NCI-H1694 treated with DMSO at 0.1 percent for 48 hours (cell line): ENCODE measurements at places on chromosomes 3 and 15.

DNA sequence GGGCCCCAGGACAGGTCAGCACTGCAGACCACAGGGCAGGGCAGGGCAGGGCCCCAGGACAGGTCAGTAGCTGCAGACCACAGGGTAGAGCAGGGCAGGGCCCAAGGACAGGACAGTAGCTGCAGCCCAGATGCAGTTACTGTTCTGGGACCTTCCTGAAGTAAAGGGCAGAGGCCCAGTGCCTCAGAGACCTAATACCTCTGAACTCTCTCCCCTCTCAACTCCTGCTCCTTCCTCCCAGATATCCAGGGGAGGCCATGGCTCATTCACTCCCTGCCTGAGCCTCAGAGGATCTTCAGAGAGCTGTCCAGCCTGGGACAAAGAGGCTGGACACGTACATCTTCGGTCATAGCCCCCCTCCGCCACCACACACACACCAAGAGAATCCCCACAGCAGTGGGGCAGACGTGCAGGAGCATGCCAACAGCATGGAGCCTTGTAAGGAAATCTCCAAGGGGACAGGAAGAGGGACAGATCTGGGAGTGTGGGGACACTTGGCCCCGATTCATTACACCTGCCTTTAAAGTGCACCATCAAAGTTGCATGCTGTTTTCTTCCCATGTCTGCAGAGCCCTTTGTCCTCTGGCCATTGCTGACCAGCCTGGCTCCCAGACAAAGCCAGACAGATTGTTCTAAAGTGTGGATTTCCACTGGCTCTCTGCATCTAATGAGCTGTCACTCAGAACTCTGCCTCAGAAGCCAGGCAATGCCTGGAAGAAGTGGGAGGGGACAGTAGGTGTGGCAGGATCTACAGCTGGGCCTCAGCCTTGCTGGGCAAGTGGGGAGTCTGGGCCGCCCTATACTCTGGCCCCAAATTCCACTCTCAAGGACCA, 24.2 kb upstream of the BUB1B start:
- DNase-seq = no peak

- DNase-seq = peak; percentile 59
Observed at GRCh38 chr3:97658668-97659285, 105.8 kb upstream of the ARL6 start.

DNA sequence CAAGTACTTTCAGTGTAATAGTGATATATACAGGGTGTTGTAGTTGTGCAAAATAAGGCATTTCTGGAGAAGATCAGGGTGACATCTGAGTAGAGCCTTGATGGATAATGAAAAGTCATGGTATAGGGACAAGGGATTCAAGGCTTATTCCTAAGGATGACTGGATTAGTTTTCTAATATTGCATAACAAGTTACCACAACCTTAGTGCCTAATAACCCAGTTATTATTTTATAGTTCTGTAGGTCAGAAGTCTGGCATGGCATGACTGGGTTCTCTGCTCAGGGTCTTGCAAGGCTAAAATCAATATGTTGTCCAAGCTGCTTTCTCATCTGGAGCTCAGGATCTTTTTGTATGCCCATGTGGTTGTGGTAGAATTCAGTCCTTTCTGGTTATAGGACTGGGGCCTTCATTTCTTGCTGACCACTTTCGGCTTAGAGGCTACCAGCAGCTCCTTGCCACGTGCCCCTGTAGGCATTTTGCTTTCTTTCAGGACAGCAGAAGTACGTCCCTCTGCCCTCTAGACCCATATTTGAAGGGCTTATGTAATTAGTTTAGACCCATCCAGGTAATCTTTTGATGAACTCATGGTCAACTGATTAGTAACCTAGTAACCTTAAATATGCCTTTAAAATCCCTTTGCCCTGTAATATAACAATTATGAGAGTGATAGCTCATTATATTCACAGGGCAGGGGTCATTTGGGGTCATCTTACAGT, 73.2 kb upstream of the LRRFIP2 start:
- no peak for DNase-seq

DNA sequence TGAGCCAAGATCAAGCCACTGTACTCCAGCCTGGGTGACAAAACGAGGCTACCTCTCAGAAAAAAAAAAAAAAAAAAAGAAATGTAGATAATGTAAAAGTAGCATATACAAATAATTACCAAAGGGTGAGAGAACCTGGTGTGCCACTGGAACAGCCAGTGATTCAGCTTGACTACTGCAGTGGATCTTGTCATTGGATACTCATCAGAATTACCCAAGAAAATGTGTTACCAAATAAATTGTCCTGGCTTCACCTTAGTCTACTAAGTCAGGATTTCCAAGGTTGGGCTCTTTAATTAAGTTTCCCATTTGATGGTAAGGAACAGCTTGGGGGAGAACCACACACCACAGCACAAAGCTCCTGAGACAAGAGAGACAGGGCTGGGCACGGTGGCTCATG, 1.5 kb downstream of the NICN1 start:
- no peak for DNase-seq

- no peak for DNase-seq
Observed at GRCh38 chr3:15942462-15942861, 144.7 kb upstream of the ANKRD28 start.

DNA sequence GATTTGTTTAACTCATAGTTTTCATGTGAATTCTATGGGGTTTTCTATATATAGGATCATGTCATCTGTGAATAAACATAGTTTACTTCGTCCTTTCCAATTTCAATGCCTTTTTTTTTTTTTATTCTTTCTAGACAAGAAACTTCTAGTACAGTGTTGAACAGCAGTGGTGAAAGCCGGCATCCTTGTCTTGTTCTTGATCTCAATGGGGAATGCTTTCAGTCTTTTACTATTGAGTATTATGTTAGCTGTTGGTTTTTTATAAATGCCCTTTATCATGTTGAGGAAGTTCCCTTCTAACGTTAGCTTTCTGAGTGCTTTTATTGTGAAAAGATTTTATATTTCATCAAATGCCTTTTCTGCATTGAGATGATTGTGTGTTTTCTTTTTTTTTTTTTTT, 69.0 kb downstream of the SLMAP start:
- DNase-seq = no peak

DNA sequence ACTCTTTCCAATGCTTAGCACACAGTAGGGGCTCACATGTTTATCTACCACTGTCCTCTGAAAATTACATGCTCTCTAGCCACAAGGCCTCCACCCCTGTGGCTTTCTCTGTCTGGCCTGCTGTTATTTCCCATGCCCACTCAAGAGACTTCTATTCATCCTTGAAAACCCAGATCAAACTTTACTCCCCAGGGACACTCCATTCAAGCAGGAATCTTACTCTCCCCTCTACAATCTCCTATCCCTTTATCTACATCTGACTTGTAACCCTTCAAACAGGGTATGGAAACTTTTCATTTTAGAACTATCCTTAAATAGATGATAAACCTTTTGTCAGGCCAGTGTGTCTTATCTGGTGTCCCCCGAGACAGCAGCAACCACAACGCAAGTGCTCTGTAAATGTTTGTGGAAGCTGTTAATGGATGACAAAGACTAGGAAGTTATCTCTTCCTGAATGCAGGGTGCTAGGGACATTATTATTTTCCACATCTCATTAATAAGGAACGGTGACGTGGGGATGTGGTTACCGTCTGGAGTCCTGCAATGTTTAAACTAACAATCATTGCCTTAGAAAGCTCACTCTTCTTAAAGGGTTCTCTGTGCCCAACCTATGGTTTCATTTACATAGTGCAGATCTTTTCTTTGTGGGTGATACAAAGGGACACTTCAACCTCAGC, 322.3 kb downstream of the ARRDC4 start:
- no peak for DNase-seq

DNA sequence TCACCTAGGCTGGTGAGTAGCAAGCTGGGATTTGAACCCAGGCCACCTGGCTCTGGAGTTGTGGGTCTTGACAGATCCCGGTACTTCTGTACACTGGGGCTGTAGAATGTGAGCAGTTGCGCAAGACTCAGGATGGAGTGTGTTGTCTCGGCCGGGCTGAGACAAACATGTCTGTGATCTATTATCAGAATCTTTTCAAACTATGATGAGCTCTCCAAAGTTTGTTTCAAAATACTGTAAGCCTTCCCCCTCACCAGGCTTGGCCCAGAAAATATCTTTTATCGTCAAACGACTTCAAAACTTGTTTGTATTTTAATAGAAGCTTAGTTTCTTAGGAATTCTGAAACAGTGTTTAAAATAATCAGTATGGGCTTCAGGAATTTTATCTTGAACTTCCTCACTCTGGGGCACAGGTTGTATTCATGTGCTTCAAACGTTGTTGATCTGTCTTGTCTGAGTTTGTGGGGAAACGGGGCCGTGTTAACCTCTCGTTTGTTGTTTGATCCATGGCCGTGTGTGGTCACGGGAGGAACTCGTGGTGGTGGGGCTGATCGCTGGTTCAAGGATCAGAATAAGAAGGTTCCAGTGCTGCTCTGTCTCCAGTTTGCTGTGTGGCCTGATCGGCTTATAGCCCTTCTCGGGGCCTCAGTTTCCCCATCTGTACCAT, 40.3 kb upstream of the TFRC start:
- DNase-seq = no peak

GRCh38 chr3:87710511-87710910, 348.3 kb downstream of the CGGBP1 start:
- DNase-seq = no peak

- DNase-seq = no peak
Observed at GRCh38 chr3:196207833-196208607, 3.2 kb downstream of the ZDHHC19 start.

DNA sequence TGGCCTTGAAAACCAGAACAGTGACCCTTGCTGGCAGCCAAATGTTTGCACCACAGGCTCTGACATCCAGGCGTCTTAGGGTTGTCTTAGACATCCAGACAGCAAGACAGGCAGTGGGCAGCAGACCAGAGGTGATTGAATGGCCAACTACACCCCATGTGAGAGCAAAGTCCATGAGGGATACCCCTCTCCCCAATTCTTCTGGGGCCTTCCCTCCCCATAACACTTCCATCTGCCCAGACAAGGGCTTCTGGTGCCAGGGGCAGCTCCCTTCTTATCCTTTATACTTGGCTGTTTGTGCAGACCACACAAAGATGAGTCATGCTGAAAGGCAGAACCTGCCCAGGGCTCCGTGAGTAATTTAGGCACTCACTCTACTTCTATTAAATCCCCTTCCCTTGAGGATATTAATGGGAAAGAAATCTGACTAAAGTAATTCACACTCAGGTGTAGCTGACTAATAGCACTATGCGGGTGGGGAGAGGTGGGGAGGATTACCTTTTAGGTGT, 257.9 kb downstream of the UACA start:
- DNase-seq = no peak

DNA sequence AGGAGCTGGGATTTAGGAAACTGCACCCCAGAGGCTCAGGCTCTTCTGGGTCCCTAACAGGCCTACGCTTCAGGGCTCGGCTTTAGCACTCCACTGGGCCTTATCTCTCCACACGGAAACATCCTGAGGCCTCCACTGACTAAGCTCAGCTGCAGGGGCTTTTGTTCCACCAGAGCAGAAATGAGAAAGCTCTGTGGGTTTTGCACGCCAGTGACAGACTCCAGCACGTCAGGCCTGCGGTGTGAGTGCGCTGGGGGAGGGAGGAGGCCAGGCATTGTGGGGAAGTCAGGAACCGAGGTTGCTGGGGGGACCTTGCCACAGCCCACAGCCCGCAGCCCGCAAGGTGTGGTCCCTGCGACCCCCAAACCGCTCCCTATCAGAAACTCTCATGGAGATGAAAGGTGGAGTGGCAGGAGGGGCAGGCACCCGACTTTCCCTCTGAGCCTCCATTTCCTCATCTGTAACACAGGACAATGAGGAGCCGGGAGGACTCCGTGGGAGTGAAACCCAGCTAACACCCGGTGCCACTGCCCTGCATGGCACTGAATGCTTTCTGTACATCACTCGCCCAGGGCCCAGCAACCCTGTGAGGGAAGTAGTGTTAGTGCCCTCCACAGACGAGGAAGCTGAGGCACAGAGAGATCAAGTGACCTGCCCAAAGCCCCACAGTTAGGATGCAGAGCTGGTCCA, 106.5 kb downstream of the TPRA1 start:
- DNase-seq = no peak

- no peak for DNase-seq
Observed at GRCh38 chr15:33148129-33148751, 46.3 kb downstream of the FMN1 start.

DNA sequence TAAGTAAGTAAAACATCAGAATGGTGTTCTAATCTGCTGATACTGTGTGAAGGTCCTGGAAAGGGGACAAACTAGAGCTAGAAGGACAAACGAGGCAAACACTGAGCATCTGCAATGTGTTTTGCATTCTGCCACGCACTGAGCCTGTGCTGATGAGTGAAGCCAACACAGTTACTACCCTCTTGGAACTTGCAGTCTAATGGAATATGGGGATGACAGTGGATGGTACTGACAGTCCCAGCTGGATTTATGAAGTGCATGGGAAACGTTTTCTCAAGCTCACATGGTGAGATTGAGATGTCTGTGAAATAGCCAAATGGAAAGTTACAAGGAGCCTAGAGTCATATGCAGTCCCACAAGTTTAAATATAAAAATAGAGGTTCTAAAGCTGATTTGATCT, 86.6 kb downstream of the FOXB1 start:
- DNase-seq = no peak

- no peak for DNase-seq
Observed at GRCh38 chr3:66107855-66108254, 69.1 kb upstream of the MAGI1 start.

DNA sequence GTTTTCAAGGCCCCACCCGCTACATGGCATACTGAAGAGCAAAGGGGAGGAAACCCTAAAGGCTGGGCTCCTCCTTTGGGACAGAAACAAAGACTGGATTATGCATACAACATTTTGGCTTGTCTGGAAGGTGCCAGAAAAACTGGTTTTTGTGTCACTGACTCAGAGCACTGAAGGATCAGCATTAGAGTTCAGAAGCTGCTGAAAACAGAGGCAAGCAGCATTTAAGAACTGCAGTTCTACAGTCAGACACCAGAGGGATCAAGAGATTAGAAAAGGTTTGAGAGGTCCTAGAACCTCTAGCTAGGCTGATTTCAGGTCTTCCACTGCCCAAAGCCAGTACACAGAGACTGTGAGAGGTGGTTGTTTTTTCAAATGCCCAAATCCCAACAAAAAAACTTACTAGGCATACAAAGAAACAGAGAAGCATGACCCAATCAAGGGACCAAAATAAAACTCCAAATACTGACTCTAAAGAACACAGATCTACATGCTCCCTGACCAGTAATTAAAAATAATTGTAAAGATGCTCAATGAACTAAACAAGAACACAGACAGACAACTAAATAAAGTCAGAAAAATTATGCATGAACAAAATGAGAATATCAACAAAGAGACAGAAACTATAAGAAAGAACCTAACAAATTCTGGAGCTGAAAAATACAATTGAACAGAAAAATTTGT, 91.2 kb downstream of the SENP2 start:
- DNase-seq = peak; percentile 61

GRCh38 chr3:5019411-5020241, 40.4 kb downstream of the BHLHE40 start:
- DNase-seq = no peak
